ENCODE measurements at places on chromosomes 3 and 15. TPM values are rescaled to one million over a fixed set of nuclear protein-coding genes. Genes with fewer than 3 reads are reported as not detected.
A peak's percentile ranks its signal among the peaks of the same experiment; 100 is the strongest.

DNA sequence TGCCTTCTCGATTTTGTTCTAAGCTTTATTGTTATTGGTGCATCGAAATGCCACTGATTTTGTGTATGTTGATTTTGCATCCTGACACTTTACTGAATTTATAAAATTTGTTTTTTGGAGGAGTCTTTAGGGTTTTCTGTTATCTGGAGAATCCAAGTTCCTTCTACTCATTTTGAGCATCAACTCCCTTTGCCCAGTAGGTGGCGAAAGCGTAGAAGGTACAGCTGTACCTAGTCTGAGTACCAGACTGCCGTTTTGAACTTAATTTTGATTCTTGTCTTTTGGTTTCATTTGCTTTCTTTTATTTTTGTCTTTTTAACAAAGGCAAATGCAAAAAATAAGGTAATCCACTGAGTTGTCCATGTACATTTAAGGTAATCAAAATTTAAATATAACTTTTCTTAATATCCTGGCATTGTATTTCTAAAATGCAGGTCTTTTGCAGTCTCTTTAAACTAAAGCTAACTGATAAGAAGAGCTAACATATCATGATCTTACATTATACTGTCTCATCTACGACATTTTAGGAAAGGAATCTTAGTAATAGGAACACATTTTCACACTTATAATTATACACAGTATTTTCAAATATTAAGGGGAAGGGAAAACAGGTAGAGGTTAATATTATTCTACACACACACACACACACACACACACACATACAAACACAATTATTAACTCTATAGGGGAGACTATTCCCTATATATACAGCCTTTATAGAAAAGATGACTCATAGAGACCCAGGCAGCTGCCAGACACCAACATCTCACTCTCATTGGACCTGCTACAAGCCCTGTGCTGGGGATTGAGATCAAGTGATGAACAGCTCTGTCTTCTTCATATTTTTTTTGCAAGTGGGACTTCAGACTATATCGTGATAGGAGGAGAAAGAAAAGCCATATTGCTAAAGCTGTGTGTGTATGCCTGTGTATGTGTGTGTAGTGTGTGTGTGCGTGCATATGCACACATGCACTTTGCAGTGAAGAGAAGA, 71.8 kb downstream of the SYNPR start:
- H3K36me3 ChIP-seq, result no peaks in the 10 kb centered on the region
- peak; percentile 77 for DNase-seq
- peaks cover 6% of the 10 kb centered on the region for H3K27me3 ChIP-seq
- H3K4me3 ChIP-seq, result no peak overlapping the region
- no peaks in the 10 kb centered on the region for H3K4me1 ChIP-seq

STAG1 gene
- total RNA-seq, result 46.2 TPM

GRCh38 chr3:54541369-54541768, 386.5 kb downstream of the LRTM1 start:
- DNase-seq, result no peak
- H3K4me1 ChIP-seq, result no peaks in the 10 kb centered on the region
- no peak overlapping the region for H3K4me3 ChIP-seq

HACD2 gene
- total RNA-seq, result 31.8 TPM

DNA sequence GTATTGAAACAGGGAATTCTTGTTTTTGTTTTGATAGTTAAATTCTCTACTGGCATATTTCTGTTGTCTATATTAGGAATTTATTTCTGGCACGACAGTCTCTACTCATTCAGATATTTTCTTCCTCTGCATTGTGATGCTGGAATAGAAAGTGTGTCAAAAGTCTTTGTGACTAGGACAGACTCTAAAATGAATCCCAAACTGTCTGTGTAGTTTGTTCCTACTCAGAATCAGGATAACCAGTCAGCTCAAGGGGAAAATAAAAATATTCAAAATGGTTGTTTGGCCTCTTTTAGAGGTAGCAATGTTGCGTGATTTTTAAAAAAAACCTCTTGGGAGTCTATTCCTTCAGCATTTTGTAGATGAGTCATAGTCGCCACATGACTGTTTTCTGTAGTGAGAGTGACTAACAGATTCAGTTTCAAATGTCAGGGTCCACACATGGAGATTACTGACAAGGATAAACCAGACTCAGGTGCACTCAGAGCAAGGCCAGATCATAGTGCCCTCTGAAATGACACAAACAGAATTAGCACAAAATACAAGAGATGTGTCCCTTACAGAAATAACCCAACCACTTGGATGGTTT, 13.1 kb downstream of the SLC7A14 start:
- H3K4me1 ChIP-seq, result peaks cover 18% of the 10 kb centered on the region
- H3K4me3 ChIP-seq, result no peak overlapping the region
- H3K36me3 ChIP-seq, result peaks cover 2% of the 10 kb centered on the region
- H3K27ac ChIP-seq, result peak overlapping the region; percentile 20
- peaks cover 14% of the 10 kb centered on the region for H3K27me3 ChIP-seq
- peak; percentile 62 for DNase-seq

TUSC7 gene
- total RNA-seq, result not detected

DNA sequence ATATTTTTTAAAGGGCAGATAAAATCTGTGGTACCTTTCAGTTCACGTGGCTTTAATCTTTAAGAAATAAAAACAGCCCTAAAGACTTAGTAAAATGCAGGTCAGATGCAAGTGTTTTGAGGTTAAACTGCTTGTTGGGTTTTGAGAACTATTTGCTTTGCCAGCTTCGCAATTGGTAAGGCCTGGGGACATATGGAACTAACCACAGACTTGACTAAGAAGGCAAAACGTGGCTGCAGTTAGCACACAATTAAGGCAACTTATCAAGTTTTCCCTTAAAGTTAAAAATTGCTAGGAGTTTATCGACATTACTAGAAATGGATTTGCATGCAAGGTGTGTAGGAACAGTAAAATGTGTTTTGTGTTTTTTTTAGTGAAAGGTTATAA, 206.9 kb downstream of the ZNF385D start:
- no peak overlapping the region for H3K27ac ChIP-seq
- no peaks in the 10 kb centered on the region for H3K27me3 ChIP-seq

DNA sequence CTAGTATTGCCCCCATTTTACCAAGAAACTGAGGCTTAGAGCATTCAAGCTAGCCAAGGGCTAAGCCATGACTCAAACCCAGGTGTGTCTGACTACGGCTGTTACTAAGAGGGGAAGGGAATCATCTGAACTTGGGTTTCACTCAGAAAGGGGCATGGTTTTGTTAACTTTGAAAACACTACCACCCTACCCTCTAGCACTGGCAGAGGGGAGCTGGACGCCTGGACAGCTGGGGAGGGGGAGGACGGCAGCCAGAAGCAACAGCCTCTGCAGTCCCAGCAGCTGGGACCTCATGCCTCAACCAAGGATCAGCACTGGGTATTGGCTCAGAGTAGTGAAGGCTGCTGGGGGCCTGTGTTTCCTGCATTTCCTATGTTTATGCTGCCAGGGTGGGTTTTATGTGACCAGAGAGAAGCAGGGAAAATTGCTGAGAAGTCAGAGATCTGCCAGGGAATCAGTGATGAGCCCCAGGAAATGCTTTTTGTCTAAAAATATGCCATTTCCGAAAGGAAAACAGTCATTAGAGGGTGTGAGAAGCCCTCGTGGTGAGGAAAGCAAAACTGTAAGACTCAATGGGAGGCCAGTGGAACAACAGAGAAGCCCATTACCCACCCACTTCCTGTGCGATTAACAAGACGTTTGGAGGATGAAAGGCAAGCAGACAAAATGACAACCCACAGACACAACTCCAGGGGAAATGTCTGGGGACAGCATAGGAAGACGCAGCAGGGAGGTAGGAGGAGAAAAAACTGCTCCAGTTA, 41.2 kb downstream of the LIPC start:
- DNase-seq, result peak; percentile 89
- H3K27ac ChIP-seq, result peak overlapping the region; percentile 92
- H3K27me3 ChIP-seq, result no peaks in the 10 kb centered on the region
- peaks cover 63% of the 10 kb centered on the region for H3K4me1 ChIP-seq

DNA sequence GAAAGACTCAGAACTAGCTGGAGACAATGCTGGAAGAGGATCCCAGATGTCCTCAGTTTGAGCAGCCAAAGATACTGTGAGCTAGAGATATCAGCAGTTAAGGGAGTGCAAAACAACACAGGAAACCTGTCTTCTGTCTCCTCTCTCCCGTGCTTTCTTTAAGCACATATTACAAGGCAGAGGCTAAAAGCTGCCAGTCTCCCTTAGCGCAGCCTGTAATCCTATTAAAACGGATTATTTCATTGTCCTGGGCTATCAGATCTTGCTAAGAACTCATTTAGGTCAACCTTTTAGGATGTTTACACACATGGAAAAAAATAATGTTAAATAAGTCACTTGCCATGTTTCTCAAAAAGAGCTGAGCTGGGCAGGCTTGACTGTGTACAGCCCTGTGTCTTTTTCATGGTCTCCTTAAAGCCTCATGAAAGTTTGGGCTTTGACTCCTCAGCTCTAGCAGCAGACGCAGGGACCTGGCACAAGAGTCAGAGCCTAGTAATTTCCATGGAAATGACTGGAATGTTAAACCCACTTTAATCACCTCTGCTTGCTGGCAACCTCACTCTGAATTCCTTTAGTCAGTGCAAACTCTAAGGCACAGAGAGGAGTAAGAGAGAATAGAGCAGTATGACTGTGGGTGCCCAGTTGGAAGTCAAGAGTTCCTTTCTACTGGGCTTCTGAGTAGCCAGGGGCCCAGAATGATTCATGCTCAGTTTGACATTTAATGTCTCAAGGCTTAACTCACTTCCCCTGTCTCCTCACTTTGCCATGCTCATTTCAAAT, 491.9 kb downstream of the NTRK3 start:
- H3K27ac ChIP-seq, result no peak overlapping the region
- no peaks in the 10 kb centered on the region for H3K27me3 ChIP-seq
- no peak for DNase-seq
- H3K4me3 ChIP-seq, result no peak overlapping the region
- H3K36me3 ChIP-seq, result peaks cover 2% of the 10 kb centered on the region

DNA sequence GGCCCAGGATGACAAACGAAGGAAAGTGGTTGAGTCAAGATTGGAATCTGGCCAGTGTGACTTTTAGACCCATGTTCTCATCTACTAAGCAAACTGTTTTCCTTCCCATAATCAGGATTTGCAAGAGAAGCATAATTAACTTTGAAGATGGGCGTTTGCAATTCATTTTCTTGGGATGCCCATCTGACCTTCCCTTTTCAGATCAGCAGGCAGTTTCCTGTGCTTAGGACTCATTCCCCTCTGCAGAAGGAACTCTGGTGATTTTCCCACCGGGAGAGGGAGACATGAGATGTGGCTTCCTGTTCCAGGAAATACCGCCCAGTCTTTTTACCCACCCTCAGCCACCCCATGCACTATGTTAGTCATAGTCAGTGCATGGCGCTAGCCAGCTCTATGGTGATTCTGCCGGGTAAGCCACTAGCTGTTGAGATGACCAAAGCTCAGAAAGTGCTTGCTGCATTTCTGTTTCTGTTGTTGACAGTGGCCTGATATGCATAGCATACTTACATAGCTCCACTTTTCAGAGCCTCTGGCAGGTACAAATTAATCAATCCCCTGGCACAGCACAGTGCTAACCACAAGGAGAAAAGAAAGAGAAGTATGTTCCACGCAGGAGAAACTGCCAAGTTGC, 129.4 kb downstream of the VGLL4 start:
- no peaks in the 10 kb centered on the region for H3K36me3 ChIP-seq
- no peak for DNase-seq
- H3K4me3 ChIP-seq, result no peak overlapping the region
- H3K27ac ChIP-seq, result no peak overlapping the region
- no peaks in the 10 kb centered on the region for H3K27me3 ChIP-seq

- H3K36me3 ChIP-seq, result no peaks in the 10 kb centered on the region
- no peak overlapping the region for H3K27ac ChIP-seq
- H3K27me3 ChIP-seq, result peaks cover 12% of the 10 kb centered on the region
- H3K4me3 ChIP-seq, result no peak overlapping the region
- peaks cover 9% of the 10 kb centered on the region for H3K4me1 ChIP-seq
- DNase-seq, result peak; percentile 34
Measured at GRCh38 chr3:193771653-193772421, 178.8 kb downstream of the OPA1 start.

All from activated CD4-positive, alpha-beta T cell treated with anti-CD3 and anti-CD28 coated beads, Interleukin-2, amount 10 ng/mL, durations not matched to agents 24 days and 14 days (primary cell).